ENCODE measurements at places on chromosomes 16 and 17. TPM values are rescaled to one million over a fixed set of nuclear protein-coding genes. Genes with fewer than 3 reads are reported as not detected.

- H3K36me3 ChIP-seq, result no peaks in the 10 kb centered on the region
- H3K4me1 ChIP-seq, result no peaks in the 10 kb centered on the region
- no peaks in the 10 kb centered on the region for H3K27me3 ChIP-seq
- peak; percentile 65 for DNase-seq
- H3K27ac ChIP-seq, result peak overlapping the region; percentile 2
Observed at GRCh38 chr16:4094127-4094773, 22.0 kb downstream of the ADCY9 start.

GRCh38 chr17:20053361-20053964, 44.3 kb downstream of the SPECC1 start:
- no peaks in the 10 kb centered on the region for H3K4me1 ChIP-seq
- DNase-seq, result no peak
- H3K36me3 ChIP-seq, result no peaks in the 10 kb centered on the region
- no peak overlapping the region for H3K27ac ChIP-seq

DNA sequence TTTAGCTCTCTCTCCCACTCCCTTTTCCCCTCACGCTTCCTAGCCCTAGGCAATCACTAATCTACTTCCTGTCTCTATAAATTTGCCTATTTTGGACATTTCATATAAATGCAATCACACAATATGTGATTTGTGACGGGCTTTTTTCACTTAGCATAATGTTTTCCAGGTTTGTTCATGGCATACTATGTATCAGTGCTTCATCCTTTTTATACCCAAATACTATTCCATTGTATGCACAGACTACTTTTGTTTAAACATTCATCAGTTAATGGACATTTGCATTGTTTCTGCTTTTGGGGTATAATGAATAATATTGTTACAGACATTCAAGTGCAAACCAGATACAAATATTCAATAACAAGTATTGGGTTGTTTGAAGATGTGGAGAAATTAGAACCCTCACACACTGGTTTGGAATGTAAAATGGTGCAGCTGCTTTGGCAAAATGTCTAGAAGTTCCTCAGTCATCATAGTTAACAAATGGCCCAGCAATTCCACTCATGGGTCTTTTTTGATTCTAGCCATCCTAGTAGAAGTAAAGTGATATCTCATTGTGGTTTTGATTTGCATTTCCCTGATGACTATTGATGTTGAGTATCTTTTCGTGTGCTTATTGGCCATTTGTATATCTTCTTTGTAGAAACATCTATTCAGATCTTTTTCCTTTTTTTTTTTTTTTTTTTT, 67.7 kb downstream of the TBX4 start:
- no peaks in the 10 kb centered on the region for H3K4me1 ChIP-seq
- no peak overlapping the region for H3K27ac ChIP-seq
- no peaks in the 10 kb centered on the region for H3K36me3 ChIP-seq
- DNase-seq, result no peak
- H3K4me3 ChIP-seq, result no peak overlapping the region
- H3K27me3 ChIP-seq, result no peaks in the 10 kb centered on the region

GRCh38 chr17:70073310-70073709, 1.7 kb upstream of the KCNJ16 start:
- H3K27ac ChIP-seq, result peak overlapping the region; percentile 95
- H3K4me3 ChIP-seq, result peak overlapping the region; percentile 67
- peaks cover 24% of the 10 kb centered on the region for H3K4me1 ChIP-seq
- no peaks in the 10 kb centered on the region for H3K27me3 ChIP-seq

FOXJ1 gene
- 6.8 TPM for total RNA-seq

RNF43 gene
- 9.5 TPM for total RNA-seq

GRCh38 chr17:64218066-64218465, 45.0 kb downstream of the TEX2 start:
- DNase-seq, result no peak
- no peak overlapping the region for H3K27ac ChIP-seq
- no peaks in the 10 kb centered on the region for H3K36me3 ChIP-seq
- peaks cover 27% of the 10 kb centered on the region for H3K4me1 ChIP-seq
- no peak overlapping the region for H3K4me3 ChIP-seq

SOCS7 gene
- total RNA-seq, result 18.7 TPM

DNA sequence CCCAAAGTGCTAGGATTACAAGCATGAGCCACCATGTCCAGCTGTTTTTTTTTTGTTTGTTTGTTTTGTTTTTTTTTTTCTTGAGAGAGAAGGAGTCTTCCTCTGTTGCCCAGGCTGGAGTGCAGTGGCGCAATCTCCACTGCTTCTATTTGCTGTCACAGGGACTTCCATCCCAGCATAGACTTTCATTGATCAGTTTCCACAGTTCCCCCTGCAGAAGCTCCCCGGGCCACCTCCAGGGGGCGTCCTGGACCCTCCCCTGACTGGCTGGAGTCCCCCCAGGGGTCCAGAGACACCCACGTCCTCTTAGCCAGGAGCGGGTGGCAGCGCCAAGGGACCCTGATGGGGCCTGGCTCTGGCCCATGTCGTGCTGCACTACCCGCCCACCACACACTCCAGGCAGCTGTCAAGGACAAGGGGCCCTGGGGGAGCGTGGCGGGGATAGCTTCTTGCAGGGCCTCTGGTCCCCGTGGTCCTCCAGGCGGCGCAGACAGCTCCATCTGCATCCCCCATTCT, 3.1 kb upstream of the NPW start:
- no peaks in the 10 kb centered on the region for H3K27me3 ChIP-seq
- H3K4me1 ChIP-seq, result no peaks in the 10 kb centered on the region
- DNase-seq, result no peak
- no peaks in the 10 kb centered on the region for H3K36me3 ChIP-seq
- H3K4me3 ChIP-seq, result no peak overlapping the region

- no peaks in the 10 kb centered on the region for H3K36me3 ChIP-seq
- H3K27ac ChIP-seq, result no peak overlapping the region
- no peak overlapping the region for H3K4me3 ChIP-seq
- no peaks in the 10 kb centered on the region for H3K27me3 ChIP-seq
- no peak for DNase-seq
- no peaks in the 10 kb centered on the region for H3K4me1 ChIP-seq
Observed at GRCh38 chr17:31690151-31690551, 168.9 kb downstream of the COPRS start.

TEKT5 gene
- 0.57 TPM for total RNA-seq

JUP gene
- total RNA-seq, result 223 TPM

DNA sequence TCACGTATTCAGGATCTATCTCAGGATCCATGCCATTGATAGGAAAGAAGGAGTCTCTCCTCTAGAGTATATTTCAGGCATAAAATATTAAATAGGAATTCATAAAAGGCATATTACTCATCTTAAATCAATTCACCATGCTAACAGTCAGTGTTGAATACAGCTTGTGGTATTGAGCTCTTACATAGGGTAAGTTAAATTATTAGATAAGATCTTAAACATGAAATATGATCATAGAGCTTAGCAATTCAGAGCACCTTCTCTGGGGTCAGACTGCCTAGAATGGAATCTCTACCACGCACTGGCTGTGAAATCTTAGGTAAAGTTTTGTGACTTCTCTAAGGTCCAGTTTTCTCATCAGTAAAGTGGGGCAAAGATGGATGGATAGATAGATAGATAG, 20.7 kb downstream of the MARCHF10 start:
- no peaks in the 10 kb centered on the region for H3K4me1 ChIP-seq
- H3K4me3 ChIP-seq, result no peak overlapping the region
- no peaks in the 10 kb centered on the region for H3K36me3 ChIP-seq
- no peak for DNase-seq

DNA sequence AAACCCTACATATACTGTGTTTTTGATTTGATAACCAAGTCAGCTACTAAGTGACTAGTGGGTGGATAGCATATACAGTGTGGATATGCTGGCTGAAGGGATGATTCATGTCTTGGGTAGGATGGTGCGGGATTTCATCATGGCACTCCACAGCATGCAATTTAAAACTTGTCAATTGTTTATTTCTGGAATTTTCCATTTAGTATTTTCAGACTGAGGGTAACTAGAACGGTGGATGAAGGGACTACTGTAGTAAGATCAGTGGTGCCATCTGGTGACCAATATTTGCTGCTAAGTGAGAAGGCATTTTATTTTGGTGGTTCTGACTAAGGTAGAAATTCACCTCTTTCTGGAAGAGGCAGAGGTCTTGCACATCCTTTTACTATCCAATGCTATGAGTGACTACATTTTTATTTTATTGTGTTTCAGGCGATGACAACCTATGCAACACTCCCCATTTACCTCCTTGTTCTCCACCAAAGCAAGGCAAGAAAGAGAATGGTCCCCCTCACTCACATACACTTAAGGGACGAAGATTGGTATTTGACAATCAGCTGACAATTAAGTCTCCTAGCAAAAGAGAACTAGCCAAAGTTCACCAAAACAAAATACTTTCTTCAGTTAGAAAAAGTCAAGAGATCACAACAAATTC, 3.1 kb downstream of the CDC6 start:
- no peak overlapping the region for H3K27ac ChIP-seq
- H3K4me3 ChIP-seq, result no peak overlapping the region

GRCh38 chr16:61149709-61150108, 886.5 kb downstream of the CDH8 start:
- no peak overlapping the region for H3K4me3 ChIP-seq
- H3K27ac ChIP-seq, result no peak overlapping the region
- H3K4me1 ChIP-seq, result no peaks in the 10 kb centered on the region
- no peak for DNase-seq
- no peaks in the 10 kb centered on the region for H3K36me3 ChIP-seq

STX8 gene
- 67.2 TPM for total RNA-seq

DNA sequence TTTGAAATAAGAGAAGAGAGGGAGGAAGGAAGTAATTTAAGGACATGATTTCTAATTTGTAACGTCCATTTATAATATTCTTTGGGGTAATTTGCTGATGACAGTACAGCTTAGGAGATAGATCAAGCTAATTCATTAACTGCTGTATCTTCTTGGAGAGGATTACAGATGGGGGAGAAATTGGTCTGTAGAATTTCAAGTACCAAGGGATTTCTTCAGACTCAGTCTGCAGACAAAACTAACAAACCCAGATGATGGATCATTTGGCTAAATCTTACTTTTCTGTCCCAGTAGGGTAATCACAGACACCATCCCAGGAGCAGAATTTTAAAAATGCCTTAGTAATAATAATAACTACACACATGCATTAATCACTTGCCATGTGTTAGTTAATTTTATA, 711.8 kb downstream of the KCNJ2 start:
- DNase-seq, result no peak
- no peaks in the 10 kb centered on the region for H3K4me1 ChIP-seq
- no peak overlapping the region for H3K4me3 ChIP-seq

GRCh38 chr16:4935241-4935855, 1.6 kb downstream of the PPL start:
- H3K27me3 ChIP-seq, result peaks cover 3% of the 10 kb centered on the region
- H3K36me3 ChIP-seq, result no peaks in the 10 kb centered on the region
- no peaks in the 10 kb centered on the region for H3K4me1 ChIP-seq

GRCh38 chr17:46868689-46869187, 17.4 kb downstream of the WNT9B start:
- no peak overlapping the region for H3K4me3 ChIP-seq
- H3K27ac ChIP-seq, result no peak overlapping the region
- no peaks in the 10 kb centered on the region for H3K36me3 ChIP-seq
- no peak for DNase-seq
- no peaks in the 10 kb centered on the region for H3K27me3 ChIP-seq

DNA sequence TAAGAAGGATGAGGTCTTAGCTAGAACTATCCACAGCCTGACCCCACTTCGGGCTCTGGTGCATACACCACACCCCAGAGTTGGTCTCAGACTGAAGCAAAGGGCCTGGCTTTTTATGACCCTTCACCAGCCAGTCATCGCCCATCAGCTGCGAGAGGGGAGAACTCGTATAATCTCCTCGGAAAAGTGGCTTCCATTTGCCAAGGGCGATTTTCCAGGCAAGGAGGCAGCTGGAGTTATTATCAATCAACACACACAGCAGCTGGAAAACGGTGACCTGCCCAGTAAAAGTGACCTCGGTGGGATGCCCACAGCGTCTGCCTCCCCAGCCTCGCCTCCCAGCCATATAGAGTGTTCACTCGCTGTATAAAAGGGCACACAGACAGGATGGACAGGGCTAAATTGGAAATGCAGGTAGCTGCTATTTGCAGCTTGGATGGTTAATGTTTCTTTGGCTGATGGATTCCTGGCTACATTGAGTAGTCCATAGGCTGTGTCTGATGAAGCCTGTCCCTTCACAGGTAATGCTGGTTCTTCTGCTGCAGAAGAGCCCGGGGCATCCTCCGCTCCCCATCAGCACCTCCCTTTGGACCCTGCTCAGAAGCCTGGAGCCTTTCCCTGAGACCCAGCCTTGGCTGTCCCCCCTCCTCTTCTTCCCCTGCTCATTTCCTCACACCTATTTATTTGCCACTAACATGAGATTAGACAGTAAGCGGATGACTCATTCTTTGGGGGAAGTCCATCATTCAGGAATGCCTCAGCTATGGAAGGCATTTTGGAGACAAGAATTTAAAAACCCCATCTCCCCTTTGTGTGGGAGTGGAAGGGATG, 45.7 kb downstream of the TMEM186 start:
- peaks cover 8% of the 10 kb centered on the region for H3K36me3 ChIP-seq
- no peaks in the 10 kb centered on the region for H3K4me1 ChIP-seq
- H3K27ac ChIP-seq, result no peak overlapping the region
- DNase-seq, result no peak
- no peak overlapping the region for H3K4me3 ChIP-seq
- no peaks in the 10 kb centered on the region for H3K27me3 ChIP-seq

DNA sequence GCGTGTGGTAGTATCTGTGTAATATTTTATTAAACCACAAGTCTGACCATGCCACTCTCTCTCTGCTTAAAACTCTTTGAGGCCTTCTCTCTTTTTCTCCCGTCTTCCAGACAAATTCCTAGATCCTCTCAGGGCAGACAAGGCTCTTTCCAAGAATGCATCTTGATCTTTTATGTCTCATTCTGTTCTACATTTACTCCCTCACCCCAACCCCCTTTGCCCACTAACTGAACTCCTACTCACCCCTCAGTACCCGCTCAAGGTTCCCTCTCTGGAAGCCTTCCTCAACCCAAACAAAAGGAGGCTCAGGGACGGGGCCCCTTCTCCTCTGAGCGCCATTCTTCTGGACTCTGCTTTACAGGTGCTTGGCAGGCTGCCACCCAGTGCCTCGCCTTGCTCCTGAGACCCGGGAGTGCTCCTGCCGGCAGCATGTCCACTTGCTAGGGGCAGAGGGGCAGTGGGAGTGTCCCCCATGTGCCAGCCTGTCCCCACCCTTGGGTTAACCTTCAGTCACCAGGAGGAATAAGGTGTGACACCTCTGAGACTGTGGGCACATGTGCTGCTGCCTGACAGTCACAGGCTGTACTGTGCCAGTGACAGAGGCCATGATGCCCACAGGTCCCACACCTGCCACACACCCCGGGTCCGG, 9.2 kb downstream of the SLC13A2 start:
- H3K4me3 ChIP-seq, result no peak overlapping the region
- H3K4me1 ChIP-seq, result peaks cover 7% of the 10 kb centered on the region
- no peak for DNase-seq
- H3K27ac ChIP-seq, result no peak overlapping the region

Measured in kidney (tissue), 22 donors.